Brain (organoid and tissue), 16 donors: ENCODE measurements at places on chromosomes 11 and 22. TPM values are rescaled to one million over a fixed set of nuclear protein-coding genes. Genes with fewer than 3 reads are reported as not detected.

Gene OSBP2
- polyA plus RNA-seq = 11.2 TPM

Gene TENM4
- 15.7 TPM for polyA plus RNA-seq

Gene ACTN3
- 0.10 TPM for polyA plus RNA-seq

Gene TXNRD2
- 22.2 TPM for polyA plus RNA-seq

Gene APLNR
- 47.9 TPM for polyA plus RNA-seq

Gene CHADL
- polyA plus RNA-seq = 36.5 TPM

Gene PANX3
- polyA plus RNA-seq = not detected

Gene ELF5
- not detected for polyA plus RNA-seq

Gene BBOX1
- 9.3 TPM for polyA plus RNA-seq

Gene NCF4
- polyA plus RNA-seq = 1.3 TPM

Gene MAJIN
- not detected for polyA plus RNA-seq

Gene PARVB
- polyA plus RNA-seq = 19.7 TPM

Gene KRTAP5-1
- polyA plus RNA-seq = not detected

GRCh38 chr11:106322106-106322505 lies 244.6 kb downstream of the AASDHPPT start:
- no peak for DNase-seq

DNA sequence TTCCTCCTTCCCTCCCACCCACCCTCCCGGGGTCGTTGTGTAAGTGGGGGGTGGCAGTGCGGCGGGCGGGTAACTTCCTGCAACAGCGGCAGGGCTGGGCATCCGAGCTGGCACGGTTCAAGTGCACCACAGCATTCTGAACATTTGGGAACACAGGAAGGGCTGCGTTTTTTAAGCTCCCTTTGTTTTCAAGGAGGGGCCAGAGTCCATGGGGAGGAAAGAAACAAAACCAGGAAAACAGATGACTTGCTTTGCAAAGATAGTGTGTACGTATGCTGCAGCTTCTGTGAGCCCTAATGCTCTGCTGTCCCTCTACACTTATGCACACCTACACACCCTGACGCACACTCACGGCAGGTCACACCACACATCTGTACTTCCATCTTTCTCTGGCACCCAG lies 152.5 kb downstream of the FBXO7 start:
- DNase-seq = no peak

DNA sequence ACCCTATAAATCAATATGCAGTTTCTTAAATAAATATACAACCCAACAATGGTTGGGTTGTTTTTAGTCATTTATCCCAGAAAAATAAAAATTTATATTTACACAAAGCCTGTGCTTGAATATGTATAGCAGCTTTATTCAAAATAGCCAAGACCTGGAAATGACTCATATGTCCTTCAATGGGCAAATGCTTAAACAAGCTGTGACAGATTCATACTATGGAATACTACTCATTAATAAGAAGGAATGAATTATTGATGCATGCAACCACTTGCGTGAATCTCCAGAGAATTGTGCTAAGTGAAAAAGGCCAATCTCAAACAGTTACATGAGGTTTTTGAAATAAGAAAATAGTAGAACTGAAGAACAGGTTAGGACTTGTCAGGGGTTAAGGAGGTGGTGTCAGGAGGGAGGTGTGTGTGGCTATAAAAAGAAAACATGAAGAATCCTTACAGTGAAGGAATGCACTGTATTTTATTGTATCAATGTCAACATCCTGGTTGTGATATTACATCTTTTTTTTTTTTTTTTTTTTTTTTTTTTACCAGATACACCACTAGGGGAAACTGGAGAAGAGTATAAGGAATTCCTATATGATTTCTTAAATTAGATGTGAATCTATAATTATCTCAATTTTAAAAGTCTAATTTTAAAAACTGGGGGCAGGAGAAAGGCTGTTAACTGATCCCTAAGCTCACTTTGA lies 82.4 kb upstream of the CD44 start:
- DNase-seq = no peak

GRCh38 chr11:122155765-122156527 lies 39.9 kb upstream of the BLID start:
- peak; percentile 51 for DNase-seq

DNA sequence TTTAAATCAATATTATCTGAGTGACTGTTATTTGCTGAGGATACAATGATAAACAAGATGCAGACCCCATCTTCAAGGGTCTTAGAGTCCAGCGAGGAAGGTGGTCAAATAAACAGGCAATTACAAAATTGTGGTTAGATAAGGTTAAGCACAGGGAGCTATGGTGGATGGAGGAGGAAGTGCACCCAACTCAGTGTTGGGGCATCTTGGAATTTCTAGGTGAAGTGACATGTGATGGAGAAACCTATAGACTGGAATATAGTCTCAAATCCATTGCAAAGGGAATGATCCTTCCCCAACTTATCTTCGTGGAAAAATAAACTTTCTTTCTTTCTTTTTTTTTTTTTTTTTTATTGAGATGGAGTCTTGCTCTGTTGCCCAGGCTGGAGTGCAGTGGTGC lies 3.4 kb upstream of the PTPRJ start:
- no peak for DNase-seq

DNA sequence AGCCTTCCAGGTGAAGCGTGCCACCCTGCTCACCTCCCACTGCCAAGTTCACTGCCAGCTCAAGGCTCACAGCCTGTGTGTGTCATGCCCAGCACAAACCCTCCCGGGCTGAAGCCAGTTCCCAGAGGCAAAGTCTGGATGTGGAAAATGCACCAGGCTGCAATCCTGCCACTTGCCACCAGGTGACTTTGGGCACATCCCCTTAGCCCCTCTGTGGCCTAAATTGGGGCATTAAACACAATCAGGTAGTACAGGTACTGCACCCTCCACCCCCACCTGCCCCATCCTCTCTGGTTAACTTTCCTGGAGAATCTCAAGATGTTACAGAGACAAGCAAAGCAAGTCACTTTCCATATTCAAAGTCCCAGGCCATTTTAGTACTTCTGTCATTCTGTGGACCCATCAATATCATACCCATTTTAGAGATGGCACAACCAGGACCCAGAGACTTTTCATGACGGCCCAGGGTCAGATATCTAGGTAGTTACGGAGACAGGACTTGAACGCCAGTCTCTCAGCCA lies 1.8 kb upstream of the RASD2 start:
- DNase-seq = no peak

GRCh38 chr11:102891736-102892135 lies 17.0 kb upstream of the MMP12 start:
- no peak for DNase-seq

DNA sequence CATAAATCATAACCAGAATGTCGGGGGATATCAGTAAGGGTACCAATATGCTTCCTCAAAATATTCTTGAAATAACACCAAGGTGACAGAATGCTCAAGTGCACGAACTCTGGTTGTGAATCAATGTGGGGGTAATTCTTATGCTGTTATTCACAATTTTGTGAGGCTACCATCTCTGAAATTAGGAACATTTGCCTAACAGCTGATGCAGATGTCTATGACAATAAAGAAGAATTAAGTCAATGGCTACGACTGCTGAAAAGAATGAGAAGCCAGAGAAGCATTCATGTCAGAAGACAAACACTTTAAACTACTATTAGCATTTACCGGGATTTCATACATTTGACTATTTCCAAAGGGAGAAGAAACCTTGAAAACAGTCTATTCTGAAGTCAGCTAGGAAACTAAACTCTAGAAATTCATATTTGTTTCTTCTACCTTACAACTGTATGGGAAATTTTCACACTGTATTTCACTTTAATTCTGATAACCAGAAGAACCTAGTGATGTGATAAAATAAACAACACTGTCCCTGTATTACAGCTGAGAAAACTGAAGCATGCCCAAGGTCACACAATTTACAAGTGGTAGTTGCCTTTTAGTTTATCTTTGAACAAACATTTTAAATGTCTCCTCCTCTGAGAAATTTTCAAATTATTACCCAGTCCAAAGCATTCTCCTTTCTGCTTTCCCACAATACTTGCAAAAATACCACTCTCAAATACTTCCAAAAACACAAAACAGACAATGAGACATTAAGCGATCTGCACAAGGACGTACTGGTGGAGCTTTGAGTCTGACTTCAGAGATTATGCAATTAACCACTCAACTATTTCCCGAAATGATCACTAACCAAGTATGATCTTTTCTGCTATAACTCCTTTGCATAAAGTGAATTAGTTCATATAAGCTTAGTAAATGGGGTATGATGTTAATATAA lies 18.0 kb upstream of the ARHGAP32 start:
- no peak for DNase-seq

DNA sequence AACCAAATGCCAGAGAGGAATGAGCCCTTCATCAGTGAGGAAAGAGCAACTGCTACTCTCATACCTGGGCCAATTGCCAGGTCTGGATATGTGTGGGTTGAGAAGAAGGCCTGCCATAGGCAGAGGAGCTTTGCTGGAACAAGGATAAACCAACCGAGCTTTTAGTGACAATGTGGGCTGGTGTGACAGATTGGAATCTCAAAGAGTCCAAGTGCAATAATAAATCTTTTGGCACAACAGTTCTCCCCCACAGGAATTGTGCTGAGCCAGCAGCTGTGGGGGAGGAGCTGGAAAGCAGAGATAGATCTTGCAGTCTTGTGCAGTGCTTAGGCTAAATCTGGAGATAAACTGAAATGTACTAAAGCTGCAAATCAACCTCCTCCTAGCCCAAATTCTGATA lies 79.4 kb upstream of the ISX start:
- peak; percentile 56 for DNase-seq

GRCh38 chr11:3022982-3023381 lies 30.9 kb upstream of the NAP1L4 start:
- DNase-seq = no peak

DNA sequence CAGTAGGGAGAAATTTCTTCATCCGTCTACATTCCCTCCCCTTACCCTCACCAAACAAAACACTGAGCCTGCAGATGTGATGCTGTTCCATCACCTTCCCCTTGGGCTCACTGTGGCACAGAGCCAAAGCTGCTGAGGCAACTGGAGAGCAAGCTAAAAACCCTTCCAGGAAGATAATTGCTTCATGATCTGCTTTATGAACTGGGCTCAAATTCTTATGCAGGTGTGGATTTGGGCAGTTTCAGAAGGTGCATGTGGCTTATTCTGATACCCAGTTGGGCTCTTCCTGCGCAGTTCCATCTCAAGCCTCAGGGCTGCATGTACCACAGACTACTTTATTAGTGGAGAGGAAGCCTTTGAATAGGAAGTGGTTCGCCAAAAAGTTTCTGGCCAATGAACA lies 58.3 kb downstream of the AAMDC start:
- peak; percentile 28 for DNase-seq
